ENCODE measurements at places on chromosomes 12 and 14. TPM values are rescaled to one million over a fixed set of nuclear protein-coding genes. Genes with fewer than 3 reads are reported as not detected.

Gene EPYC
- not detected for total RNA-seq

DNA sequence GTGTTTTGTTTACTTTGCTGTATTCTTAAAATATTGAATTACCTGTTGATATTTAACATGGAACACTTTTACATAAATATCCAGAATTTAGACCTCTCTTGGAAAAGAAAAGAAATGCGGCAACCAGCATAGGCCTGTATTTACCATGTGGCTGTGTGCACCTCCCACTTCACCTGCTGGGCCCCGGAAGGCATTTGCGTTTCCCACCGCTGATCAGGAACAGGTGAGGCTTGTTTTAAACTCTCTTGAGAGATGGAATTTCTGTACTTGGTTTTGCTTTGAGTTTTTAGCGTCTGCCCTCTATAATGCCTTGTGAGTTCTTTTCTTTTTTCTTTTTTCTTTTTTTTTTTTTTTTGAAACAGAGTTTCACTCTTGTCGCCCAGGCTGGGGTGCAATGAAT, 124.2 kb downstream of the GLT1D1 start:
- no peak for DNase-seq

GRCh38 chr14:81886588-81886987, 352.9 kb upstream of the SEL1L start:
- no peak for DNase-seq

Gene ADAM21
- total RNA-seq, result not detected

- no peak for DNase-seq
Measured at GRCh38 chr12:108352591-108352990, 13.5 kb upstream of the CMKLR1 start.

Gene GUCY2C
- not detected for total RNA-seq

GRCh38 chr12:109753054-109753401, 39.4 kb downstream of the FAM222A start:
- no peak for DNase-seq

Gene TAS2R31
- 21.3 TPM for total RNA-seq

DNA sequence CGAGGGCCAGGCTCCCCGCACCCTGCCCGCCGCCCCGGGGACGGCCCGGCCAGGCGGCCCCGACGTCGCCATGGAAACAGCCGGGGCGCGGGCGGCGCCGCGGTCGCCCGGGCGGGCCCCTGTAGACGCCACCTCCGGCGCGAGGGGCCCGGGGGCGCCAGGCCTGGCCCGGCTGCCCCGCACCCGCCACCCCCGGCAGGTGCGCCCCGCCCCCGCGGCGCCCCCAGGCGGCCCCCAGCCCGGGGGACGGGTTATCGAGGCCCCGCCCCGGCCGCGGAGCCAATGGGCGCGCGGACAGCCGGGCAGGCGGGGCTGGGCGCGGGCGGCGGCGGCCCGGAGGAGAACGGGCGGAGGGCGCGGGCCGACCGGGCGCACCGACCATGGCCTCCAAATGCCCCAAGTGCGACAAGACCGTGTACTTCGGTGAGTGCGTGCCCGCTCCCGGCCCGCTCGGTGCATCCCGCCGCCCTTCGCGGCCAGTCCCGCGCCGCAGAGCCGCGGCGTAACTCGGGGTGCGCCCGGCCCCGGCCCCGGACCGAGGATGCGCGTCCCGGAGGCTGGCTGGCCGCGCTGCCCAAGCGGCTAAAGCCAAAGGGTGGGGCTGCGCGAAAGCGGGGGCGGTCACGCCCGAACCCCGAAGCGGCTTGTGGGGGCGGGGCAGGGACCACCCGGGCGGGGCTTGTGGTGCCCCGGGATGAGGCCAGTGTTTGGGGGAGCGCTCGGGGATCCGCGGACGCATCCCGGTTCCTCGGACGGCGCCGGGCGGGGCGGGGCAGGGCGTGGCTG, at the start of gene CRIP2:
Gene CRIP2, plus strand, starts transcription at position 339 of the 786 bp plus-strand sequence. Its CDS starts 42 bp downstream, at position 381.
- no peak for DNase-seq

Gene MAP3K9
- 0.29 TPM for total RNA-seq

Data from uterus (tissue), 4 donors.